Stimulated activated CD4-positive, alpha-beta T cell treated with anti-CD3 and anti-CD28 coated beads, Interleukin-1b, Interleukin-23, amount 100 ng/mL, for 1 hour (primary cell): ENCODE measurements at places on chromosomes 5 and 9.

- no peak for DNase-seq
These were observed 70.2 kb upstream of the PLEKHG4B start for GRCh38 chr5:21654-22233.

DNA sequence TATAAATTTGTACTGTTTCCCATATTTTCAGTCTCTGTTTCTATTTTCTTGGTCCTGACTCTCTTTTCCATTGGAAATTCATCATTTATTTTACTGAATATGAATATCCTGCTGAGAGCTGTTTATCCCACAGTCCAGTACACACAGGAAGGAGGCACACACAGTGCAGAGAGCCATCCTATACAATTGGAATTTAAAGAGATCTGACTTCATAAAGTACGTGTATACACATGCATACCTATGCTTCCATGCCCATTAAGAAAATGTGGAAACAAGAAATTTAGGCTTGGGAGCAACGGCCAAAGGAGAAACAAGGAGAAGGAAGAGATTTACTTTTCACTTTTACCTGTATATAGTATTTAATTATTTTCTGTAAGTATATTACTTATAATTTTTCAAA is 99.2 kb downstream of the NFIB start:
- DNase-seq = no peak

DNA sequence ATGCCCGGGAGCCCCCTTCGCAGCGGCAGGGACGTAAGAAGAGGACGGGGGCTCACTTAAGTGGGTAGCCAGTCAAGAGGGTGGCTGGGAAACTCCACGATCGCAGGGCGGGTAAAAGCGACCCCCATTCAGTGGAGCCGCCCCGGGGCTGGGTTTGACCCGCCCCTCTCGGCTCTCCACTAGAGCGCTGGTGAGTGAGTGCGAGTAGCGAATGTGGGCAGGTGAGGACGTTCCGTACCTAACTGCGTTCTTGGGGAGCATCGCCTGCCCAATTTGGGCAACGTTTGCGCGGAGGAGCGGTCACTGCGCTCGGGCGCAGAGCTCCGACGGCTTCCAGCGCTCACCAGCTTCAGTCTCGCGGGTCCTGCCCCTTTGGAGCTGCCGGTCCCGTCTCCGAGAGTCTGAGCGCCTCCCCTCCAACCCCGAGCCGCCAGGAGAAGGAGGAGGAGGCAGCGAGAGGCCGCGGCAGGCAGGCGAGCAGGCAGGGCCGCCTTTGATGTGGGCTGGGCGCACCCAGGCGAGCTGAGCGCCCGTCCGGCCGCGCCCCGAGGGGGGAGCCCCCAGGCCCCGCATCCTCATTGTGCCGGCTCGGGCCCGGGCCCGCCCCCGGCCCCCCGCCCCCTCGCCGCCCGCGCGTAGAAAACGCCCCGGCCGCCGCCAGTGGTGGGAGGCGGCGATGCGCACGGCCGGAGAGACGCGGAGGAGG is at the start of gene FGF18:
TSS of gene FGF18 (plus strand) at position 666 of the 706 bp plus-strand sequence. CDS start 553 bp downstream, outside the sequence.
- no peak for DNase-seq

DNA sequence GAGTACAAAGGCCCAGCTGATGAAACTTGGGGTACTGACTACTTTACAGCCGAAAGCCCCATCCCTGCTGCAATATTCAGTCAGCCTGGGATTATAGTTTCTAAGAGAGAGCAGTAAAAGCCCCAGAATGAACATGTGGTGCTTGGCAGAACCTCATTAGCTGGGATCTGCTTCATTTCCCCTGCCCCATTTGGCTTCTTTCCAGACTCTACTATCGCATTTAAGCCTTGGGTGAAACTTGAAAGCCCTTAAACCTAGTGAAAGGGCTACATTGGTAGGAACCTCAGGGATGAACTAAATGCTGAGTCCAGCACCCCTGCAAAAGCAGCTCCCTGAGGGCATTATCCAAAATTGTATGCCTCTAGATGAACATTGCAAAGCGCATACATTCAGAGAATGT is 631.1 kb downstream of the ACTL7B start:
- DNase-seq = no peak

GRCh38 chr5:90657788-90658187 is 99.2 kb downstream of the ADGRV1 start:
- DNase-seq = no peak

GRCh38 chr9:14106699-14107098 is 207.2 kb downstream of the NFIB start:
- no peak for DNase-seq

DNA sequence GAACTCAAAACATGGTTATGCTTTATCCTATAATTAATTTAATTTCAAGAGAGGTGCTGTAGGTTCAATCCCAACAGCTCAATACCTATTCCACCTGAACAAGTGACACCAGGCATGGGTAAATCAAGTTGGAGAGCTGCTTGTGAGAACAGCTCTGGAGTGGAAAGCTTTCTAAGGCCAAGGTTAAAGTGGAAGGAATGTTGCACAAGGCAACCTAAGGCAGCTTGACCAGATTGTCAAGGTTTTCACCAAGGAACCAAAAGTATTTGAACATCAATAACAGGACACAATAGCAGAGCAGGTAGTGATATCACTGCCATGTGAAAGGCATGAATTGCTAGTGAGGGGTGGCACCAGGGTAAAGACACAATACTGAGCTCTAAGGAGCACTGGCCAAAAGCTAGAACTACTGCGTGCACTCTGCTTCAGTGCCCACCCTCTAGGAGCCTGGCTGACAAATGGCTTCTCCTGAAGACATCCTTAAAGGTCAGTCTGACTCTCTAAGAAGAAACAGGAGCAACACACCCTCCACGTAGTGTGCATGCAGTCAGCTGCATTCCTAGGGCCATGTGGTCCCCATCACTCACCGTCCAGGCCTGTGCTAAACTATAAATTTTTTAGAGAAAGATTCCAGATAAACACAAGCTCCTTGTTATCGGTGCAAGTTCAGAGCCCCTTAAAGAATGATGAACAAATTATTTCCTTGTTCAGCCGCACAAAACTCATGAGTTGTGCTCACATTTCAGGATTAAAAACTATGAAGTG is 677.7 kb upstream of the KLF4 start:
- no peak for DNase-seq

- DNase-seq = no peak
These were observed at the start of gene DIPK1B for GRCh38 chr9:136711751-136712689. Gene DIPK1B (plus strand): TSS chr9:136712572. CDS start chr9:136712666, 94 bp downstream.
